ENCODE measurements at places on chromosomes 2 and 18.

GRCh38 chr2:183222751-183223150 lies 98.5 kb downstream of the NUP35 start:
- no peak for DNase-seq

GRCh38 chr2:17388798-17389197 lies 129.4 kb downstream of the RAD51AP2 start:
- no peak for DNase-seq

- no peak for DNase-seq
These were observed 159.4 kb downstream of the AGPS start for GRCh38 chr2:177551989-177552421.

DNA sequence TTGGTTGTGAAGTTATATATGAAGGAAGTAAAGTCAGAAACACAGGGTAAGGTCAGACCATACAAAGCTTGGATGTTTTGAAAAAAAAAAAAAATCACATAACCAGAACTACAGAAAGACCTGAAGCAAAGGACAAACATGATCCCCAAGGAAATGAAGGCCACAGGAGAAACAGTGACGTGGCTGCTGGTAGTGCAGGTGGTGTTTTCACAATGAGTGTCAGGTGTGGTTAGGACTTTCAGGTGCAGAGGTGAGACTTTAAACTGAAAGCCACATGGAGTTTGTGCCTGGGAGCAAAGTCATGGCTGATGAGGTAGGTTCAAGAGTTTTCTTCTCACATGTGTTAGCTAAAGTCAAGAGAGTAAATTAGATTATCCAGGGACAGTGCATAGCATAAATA lies 270.7 kb downstream of the PIEZO2 start:
- DNase-seq, result no peak

DNA sequence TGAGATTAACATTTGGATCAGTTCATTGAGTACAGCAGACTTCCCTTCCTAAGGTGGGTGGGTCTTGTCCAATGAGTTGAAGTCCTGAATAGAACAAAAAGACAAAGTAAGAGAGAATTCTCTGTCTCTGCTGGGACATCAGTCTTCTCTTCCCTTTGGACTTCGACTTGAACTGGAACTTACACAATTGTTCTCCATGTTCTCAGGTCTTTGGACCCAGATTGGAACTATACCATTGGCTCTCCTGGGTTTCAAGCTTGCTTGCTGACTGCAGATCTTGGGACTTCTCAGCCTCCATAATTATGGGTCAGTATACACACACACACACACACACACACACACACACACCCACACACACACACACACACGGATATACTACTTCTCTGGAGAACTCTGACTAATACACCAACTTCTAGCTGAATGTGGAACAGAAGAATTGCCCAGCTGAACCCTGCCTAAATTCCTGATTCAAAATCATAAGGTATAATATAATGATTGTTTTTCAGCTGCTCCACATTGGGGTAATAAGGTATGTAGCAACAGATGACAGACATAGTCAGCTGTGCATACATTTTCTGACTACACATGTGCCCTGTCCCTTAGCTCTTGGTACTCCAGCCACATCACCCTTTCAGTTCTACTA lies 214.0 kb downstream of the TGIF1 start:
- no peak for DNase-seq

DNA sequence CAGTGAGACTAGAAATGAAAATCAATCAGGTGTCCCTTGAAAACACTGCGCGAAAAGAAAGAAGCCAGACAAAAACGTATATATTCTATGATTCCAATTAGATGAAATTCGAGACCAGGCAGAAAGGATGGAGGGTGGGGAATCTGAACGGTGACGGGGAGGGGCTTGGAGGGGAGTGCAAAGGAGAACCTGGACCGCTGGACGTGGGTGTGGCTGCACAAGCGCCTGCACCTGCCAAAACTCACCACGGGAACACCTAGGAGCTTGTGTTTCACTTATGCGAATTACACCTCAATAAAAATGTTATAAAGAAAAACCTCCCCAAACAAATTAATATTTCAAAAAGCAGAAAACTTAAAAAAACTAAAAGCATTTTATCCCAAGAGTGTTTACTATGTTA lies 21.9 kb downstream of the THAP4 start:
- no peak for DNase-seq

DNA sequence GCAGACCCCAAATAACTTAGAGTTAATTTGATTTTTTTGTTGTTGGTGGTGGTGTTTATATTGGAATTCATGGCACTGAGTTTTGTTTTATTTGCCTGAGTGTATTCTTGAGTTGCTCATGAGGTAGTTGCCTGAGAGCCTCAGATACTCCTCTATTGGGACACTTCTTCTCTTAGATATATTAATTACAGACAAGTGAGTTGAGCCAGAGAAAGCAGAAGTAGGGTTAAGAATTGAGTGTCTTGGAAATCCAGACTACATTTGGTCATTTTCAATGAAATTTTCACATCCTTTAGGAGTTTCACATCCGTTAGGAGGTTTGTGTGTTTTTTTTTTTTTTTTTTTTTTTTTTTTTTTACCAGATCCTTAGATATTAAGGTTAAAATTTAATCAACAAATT lies 29.0 kb downstream of the FMNL2 start:
- no peak for DNase-seq

DNA sequence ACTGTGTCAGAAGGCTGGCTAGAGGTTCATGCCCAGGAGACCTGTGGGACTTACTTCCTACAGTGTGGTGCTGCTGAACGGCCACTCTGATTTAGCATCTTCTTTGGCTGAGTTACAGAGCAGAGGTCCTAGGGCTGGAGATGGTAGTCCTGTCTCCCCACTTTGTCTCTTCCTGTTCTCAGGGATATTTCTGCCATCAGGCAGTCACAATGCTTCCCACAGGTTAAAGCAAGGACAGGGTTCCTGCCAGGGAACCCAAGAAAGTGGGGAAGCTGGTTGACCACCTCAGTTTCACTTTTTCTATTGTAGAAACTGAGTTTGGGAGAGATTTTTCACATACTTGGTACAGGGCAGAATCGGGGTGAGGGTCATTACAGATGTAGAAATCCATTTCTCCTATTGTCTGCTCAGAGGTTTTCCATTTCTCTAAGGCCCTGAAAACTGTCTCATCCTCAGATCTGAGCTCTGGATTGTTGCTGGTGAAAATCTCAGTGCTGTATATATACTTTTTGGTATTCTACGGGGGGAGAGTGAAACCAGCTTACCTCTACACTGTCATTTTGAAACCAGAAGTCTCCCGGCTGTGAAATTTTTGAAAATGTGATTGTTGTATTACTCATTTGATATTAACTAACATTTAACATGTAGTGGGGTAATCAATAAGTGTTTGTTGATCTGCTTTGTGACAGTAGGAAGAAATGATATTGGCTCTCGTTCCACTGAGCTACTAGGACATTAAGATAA lies 37.0 kb upstream of the MEP1B start:
- DNase-seq, result no peak

- no peak for DNase-seq
These were observed 56.8 kb downstream of the SRD5A2 start for GRCh38 chr2:31523871-31524492.

GRCh38 chr2:1024981-1025380 lies 74.3 kb downstream of the SNTG2 start:
- DNase-seq, result no peak

GRCh38 chr18:52523566-52523965 lies 183.6 kb downstream of the DCC start:
- DNase-seq, result no peak
